GM23248 (cell line): ENCODE measurements at places on chromosomes 11 and 22.

DNA sequence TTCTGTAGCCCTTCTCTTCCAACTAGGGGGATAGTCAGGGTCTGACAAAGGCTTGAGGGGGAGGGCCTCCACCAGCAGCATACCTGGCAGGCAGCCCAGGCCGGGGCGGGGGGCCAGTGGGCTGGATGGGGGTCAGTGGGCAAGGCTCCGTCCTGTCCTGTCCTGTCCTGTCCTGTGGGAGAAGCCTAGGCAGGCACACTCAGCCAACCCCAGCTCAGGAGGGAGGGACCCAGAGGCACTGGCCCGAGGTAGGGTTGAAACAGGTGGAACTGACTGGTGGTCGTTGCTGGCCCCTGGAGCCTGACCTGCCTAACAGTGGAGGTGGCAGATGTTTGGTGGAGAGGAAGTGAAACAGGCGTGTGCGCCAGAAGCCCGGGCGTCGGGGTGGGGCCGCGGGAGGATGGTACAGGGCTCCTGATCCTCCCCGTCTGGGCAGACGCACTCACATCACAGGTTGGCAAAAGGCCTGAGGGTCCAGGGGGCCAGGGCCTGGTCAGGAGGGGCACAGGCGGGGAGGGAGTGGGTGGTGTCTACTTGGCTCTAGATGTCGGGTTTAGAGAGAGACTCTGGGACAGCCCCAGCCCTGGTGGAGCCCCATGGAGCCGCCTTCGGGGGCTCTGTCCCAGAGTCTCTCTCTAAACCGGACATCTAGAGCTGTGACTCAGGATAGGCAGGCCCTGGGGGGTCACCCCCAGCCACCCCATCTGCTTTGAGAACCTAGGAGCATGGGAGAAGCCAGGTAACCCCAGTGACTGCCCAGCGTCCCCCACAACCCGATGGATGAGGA lies 32.5 kb upstream of the GRAMD4 start:
- no peak overlapping the region for H3K27ac ChIP-seq
- DNase-seq, result no peak
- H3K4me3 ChIP-seq, result no peak overlapping the region
- peaks cover 5% of the 10 kb centered on the region for H3K4me1 ChIP-seq

GRCh38 chr22:39514373-39514973 lies 5.9 kb upstream of the ATF4 start:
- no peak overlapping the region for H3K4me3 ChIP-seq
- peak; percentile 63 for DNase-seq
- H3K4me1 ChIP-seq, result peaks cover 14% of the 10 kb centered on the region
- H3K27ac ChIP-seq, result no peak overlapping the region
- peaks cover 34% of the 10 kb centered on the region for H3K36me3 ChIP-seq
- no peaks in the 10 kb centered on the region for H3K27me3 ChIP-seq

DNA sequence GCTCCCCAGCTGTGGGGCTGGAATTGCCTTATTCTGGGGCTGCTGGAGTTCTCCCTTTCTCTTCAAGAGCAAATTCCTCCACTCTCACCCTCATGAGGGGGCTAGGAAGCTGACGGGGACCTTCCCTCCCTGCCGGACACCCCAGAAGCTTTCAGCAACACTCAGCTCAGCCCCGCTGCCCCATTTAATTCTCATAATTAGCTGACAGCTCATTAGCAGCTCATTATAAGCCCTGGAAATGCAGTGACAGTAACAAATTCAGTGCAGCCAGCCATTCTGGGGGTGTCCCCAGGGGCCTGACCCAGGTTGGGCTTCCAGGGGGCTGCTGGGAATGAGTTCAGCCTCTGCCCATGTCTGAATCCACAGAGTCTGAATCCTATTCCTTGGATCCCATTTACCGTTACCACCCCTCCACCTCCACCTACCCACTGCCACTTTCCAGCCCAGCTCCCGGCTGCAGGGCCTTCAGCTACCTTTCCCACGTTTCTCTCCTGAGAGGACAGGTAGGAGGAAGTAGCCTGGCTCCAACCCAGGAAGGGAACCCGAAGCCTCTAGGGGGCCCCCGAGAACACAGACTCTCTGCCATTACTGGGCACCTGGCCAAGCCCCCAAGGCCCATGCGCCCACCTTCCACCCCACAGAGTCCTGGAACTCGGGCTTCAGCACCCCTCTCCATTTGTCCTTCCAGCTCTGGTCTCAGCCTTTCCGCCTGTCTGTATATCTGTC lies 101.7 kb upstream of the LMO1 start:
- no peaks in the 10 kb centered on the region for H3K4me1 ChIP-seq
- no peak overlapping the region for H3K4me3 ChIP-seq
- no peak overlapping the region for H3K27ac ChIP-seq
- no peaks in the 10 kb centered on the region for H3K36me3 ChIP-seq
- no peak for DNase-seq

GRCh38 chr11:78192911-78193351 lies 4.2 kb downstream of the USP35 start:
- peak overlapping the region; percentile 41 for H3K27ac ChIP-seq
- no peak for DNase-seq
- H3K27me3 ChIP-seq, result no peaks in the 10 kb centered on the region
- H3K4me3 ChIP-seq, result no peak overlapping the region
- no peaks in the 10 kb centered on the region for H3K36me3 ChIP-seq
- peaks cover 17% of the 10 kb centered on the region for H3K4me1 ChIP-seq

DNA sequence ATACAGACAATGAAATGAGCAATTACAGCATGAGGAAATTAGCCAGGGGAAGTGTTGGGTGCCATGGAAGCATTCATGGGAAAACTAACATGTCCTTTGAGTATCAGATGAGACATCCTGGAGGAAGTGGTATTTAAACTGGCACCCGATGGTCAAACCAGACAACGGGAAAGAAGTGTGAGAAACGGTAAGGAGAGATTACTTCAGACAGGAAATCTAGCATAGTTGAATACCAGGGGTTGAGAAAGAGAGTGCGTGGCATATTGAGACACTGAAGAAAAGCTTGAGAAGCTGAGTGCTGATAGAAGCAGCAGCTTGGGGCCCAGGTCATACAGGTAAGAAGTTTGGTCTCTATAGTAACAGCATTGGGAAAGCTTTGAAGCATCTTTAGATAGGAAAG lies 175.3 kb downstream of the C11orf87 start:
- H3K4me1 ChIP-seq, result no peaks in the 10 kb centered on the region
- no peak for DNase-seq
- no peaks in the 10 kb centered on the region for H3K36me3 ChIP-seq
- H3K27ac ChIP-seq, result no peak overlapping the region

- no peak overlapping the region for H3K27ac ChIP-seq
- no peak overlapping the region for H3K4me3 ChIP-seq
- H3K4me1 ChIP-seq, result no peaks in the 10 kb centered on the region
- peaks cover 47% of the 10 kb centered on the region for H3K27me3 ChIP-seq
- no peaks in the 10 kb centered on the region for H3K36me3 ChIP-seq
These were observed 12.0 kb upstream of the PVALB start for GRCh38 chr22:36828815-36829214.

- no peaks in the 10 kb centered on the region for H3K27me3 ChIP-seq
- no peak overlapping the region for H3K4me3 ChIP-seq
- peaks cover 44% of the 10 kb centered on the region for H3K4me1 ChIP-seq
- no peak for DNase-seq
- no peak overlapping the region for H3K27ac ChIP-seq
These were observed 225.5 kb upstream of the BLID start for GRCh38 chr11:122341477-122341876.

- H3K4me3 ChIP-seq, result no peak overlapping the region
- H3K36me3 ChIP-seq, result no peaks in the 10 kb centered on the region
- H3K27me3 ChIP-seq, result peaks cover 53% of the 10 kb centered on the region
- H3K27ac ChIP-seq, result no peak overlapping the region
- peaks cover 12% of the 10 kb centered on the region; the same call in 1 of the 2 replicates for H3K4me1 ChIP-seq
These were observed 1.5 kb downstream of the WNT7B start for GRCh38 chr22:45975164-45976161.

- H3K4me3 ChIP-seq, result no peak overlapping the region
- H3K36me3 ChIP-seq, result no peaks in the 10 kb centered on the region
- no peaks in the 10 kb centered on the region for H3K27me3 ChIP-seq
- DNase-seq, result no peak
- no peak overlapping the region for H3K27ac ChIP-seq
These were observed 272.5 kb downstream of the NTM start for GRCh38 chr11:131642756-131643531.

DNA sequence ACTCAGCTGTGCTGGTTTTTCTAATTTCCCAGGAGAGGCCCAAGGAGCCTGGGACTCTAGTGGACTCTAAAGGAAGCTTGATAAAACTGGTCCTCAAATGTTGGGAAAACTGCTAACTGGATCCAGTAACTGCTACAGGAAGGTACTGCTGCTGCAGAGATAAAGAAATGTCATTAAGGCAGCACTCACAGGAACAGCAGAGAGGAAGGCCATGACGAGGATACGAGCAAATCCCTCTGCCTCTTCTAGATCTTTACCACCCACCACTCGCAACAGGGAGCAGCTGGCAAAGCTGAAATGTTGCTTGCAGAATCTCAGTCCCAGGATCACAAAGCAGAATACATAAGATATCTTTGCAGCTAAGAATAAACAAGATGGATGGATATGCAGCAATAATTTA lies 23.5 kb downstream of the TTC28 start:
- H3K27ac ChIP-seq, result no peak overlapping the region
- no peaks in the 10 kb centered on the region for H3K27me3 ChIP-seq
- no peaks in the 10 kb centered on the region for H3K36me3 ChIP-seq
- H3K4me3 ChIP-seq, result no peak overlapping the region
- DNase-seq, result no peak

DNA sequence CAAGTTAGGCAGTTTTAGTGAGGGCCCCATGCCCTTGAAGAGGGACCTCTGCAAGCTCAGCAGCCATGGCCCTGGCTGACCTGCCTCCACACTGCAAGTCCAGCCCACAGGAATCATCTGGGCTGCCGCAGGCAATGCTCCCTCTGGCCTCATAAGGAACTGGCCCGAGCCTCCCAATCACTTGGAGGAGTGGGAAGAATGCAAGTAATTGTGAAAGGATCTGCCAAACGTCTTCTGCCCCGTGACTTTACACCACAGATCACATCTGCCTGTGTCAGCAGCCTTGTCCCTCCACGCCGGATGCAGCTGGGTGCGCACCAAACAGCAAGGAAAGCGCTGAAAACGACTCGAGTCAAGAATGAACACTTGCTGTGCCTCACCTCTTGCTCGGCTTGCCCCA lies 23.8 kb downstream of the OPCML start:
- H3K4me3 ChIP-seq, result no peak overlapping the region
- no peaks in the 10 kb centered on the region for H3K4me1 ChIP-seq
- no peaks in the 10 kb centered on the region for H3K27me3 ChIP-seq
- H3K36me3 ChIP-seq, result no peaks in the 10 kb centered on the region
- H3K27ac ChIP-seq, result no peak overlapping the region

GRCh38 chr11:95074792-95075563 lies 8.3 kb downstream of the SRSF8 start:
- peaks cover 9% of the 10 kb centered on the region; the same call in 1 of the 2 replicates for H3K4me1 ChIP-seq
- no peak overlapping the region for H3K27ac ChIP-seq
- no peak overlapping the region for H3K4me3 ChIP-seq
- DNase-seq, result no peak
- no peaks in the 10 kb centered on the region for H3K36me3 ChIP-seq

- no peaks in the 10 kb centered on the region for H3K27me3 ChIP-seq
- 0 out of 2 replicates have a peak overlapping the region, but pooled peaks have one; percentile 5 for H3K27ac ChIP-seq
- no peak overlapping the region for H3K4me3 ChIP-seq
- H3K4me1 ChIP-seq, result peaks cover 15% of the 10 kb centered on the region
- DNase-seq, result peak; percentile 55
These were observed 7.4 kb downstream of the SMPD1 start for GRCh38 chr11:6397636-6398035.

DNA sequence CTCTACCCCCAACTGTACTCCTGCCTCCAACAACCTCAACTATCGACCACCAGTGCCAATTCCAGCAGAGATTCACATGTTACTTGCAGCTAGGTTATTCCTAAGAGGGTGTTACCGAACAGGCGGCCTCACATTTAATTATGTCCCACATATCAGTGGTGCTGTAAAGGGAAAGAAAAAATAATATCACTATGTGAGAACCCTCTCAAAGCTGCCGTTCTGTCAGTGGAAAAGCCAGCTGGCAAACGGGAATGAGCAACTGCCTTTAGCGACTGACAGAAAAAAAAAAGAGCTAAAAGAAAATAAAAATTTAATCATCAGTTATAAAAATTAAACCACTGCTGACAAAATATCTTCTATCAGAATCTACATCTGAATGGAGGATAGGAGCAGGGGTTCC lies 270.8 kb upstream of the NARS2 start:
- H3K4me1 ChIP-seq, result peaks cover 9% of the 10 kb centered on the region
- no peak overlapping the region for H3K27ac ChIP-seq
- no peaks in the 10 kb centered on the region for H3K36me3 ChIP-seq

DNA sequence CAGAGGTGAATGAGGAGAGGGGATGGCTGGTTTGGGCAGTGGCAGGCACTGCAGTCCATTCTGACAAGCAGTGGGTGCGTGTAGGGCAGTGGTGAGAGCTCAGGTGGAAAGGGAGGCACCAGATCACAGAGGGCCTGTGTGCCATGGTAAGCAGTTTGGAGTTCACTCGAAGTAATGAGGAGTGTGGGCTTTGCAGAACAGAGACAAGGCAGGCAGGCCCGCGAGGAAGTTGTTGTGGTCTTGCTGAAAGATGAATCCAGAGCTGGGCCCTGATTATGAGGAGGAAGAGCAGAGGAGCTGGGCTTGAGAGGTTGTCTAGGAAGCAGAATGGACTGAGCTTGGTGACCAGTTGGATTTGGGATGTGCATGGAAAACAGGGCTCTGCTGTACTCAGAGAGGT lies 1.6 kb upstream of the DNAJB13 start:
- no peak for DNase-seq
- H3K4me1 ChIP-seq, result no peaks in the 10 kb centered on the region
- no peaks in the 10 kb centered on the region for H3K36me3 ChIP-seq

DNA sequence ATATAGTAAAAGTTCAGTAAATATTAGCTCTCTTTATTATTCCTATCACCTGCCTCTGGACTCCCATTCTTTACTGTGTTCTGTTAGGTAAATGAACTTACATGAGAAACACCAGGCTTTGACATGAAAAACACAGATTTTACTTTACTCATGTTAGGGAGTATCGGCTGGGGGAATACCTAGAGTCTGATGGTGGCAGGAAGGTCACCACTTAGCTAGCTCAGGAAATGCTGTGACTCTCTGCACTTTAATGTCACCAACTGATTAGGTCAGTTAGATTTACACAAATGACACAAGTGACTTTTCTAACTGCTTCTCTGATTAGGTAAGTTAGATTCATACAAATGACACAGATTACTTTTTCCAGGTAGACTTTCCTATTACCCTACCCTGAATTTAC lies 225.1 kb downstream of the SWAP70 start:
- DNase-seq, result no peak
- no peaks in the 10 kb centered on the region for H3K27me3 ChIP-seq
- no peak overlapping the region for H3K27ac ChIP-seq
- H3K4me3 ChIP-seq, result no peak overlapping the region
- peaks cover 4% of the 10 kb centered on the region; the same call in 1 of the 2 replicates for H3K4me1 ChIP-seq

DNA sequence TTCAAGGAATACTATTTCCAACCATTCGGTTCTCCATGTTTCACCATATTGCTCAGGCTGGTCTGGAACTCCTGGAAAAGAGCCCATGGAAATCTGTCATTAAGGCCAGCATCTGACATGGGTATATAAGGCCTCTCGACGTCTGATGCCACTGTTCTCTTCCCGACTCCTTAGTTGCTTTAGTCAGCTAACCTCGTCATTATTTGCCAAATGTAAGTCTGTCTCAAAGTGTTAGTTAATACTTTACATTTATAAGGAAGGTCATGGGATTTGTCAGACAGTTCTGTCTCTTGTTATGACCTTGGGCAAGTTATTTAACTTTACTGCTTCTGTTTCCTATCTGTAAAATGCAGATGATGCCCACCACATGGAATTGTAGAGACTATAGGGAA lies 1.6 kb downstream of the MRPL48 start:
- H3K27me3 ChIP-seq, result no peaks in the 10 kb centered on the region
- no peaks in the 10 kb centered on the region for H3K36me3 ChIP-seq
- H3K4me1 ChIP-seq, result peaks cover 12% of the 10 kb centered on the region
- DNase-seq, result peak; percentile 10
- peak overlapping the region; percentile 96 for H3K4me3 ChIP-seq
- peak overlapping the region; percentile 92 for H3K27ac ChIP-seq

- H3K36me3 ChIP-seq, result peaks cover 3% of the 10 kb centered on the region; the same call in 1 of the 2 replicates
- H3K27me3 ChIP-seq, result no peaks in the 10 kb centered on the region
- H3K27ac ChIP-seq, result no peak overlapping the region
- no peak overlapping the region for H3K4me3 ChIP-seq
- 0 out of 2 replicates have a peak, but pooled peaks cover 3% of the 10 kb centered on the region for H3K4me1 ChIP-seq
These were observed 21.3 kb downstream of the TBC1D22A start for GRCh38 chr22:46783721-46784120.
